ENCODE measurements at places on chromosomes 5 and 9. TPM values are rescaled to one million over a fixed set of nuclear protein-coding genes. Genes with fewer than 3 reads are reported as not detected.

Gene ST8SIA4
- 0.78 TPM for total RNA-seq

Gene PCDHB15
- not detected for total RNA-seq

Gene RABEPK
- total RNA-seq, result 36.9 TPM

Gene CCNB1
- total RNA-seq, result 156 TPM

Gene NTRK2
- under 0.01 TPM for total RNA-seq

Gene DAPK1
- total RNA-seq, result 5.1 TPM

Gene PCA3
- under 0.01 TPM for total RNA-seq

Gene ANKDD1B
- total RNA-seq, result 0.37 TPM

Gene INSYN2B
- 6.6 TPM for total RNA-seq

Gene PTPN3
- total RNA-seq, result 0.98 TPM

Gene SLC2A6
- total RNA-seq, result 22.4 TPM

Gene ZNF658
- 3.7 TPM for total RNA-seq

Gene FGF1
- total RNA-seq, result 0.98 TPM

Gene PCDHA7
- total RNA-seq, result 0.37 TPM

Gene TAL2
- total RNA-seq, result not detected

Gene PCDHB14
- total RNA-seq, result 0.20 TPM

Gene TMEM174
- total RNA-seq, result not detected

Gene HEMGN
- not detected for total RNA-seq

Gene FBP2
- total RNA-seq, result under 0.01 TPM

Gene TPPP
- total RNA-seq, result not detected

Gene CERCAM
- total RNA-seq, result 55.1 TPM

Gene UBE2D2
- 50.7 TPM for total RNA-seq

Gene GPR151
- not detected for total RNA-seq

Gene SLC31A2
- total RNA-seq, result 22.8 TPM

Gene SLC36A3
- total RNA-seq, result not detected

Gene ASS1
- total RNA-seq, result 188 TPM

Gene IFNA13
- total RNA-seq, result not detected

Gene LCN9
- not detected for total RNA-seq

Gene PCDHA9
- total RNA-seq, result under 0.01 TPM

Gene INSL4
- total RNA-seq, result not detected

Gene PAPPA
- total RNA-seq, result 26.8 TPM

Gene RLN2
- not detected for total RNA-seq

Gene APBA1
- total RNA-seq, result 3.1 TPM

Gene DBH
- not detected for total RNA-seq

Gene AK8
- 0.73 TPM for total RNA-seq

Gene ORM2
- total RNA-seq, result not detected

Gene TLR4
- total RNA-seq, result 8.8 TPM

Gene PRLR
- 0.20 TPM for total RNA-seq

Gene PPIP5K2
- 57.7 TPM for total RNA-seq

Gene JAKMIP2
- 1.1 TPM for total RNA-seq

Gene IL13
- total RNA-seq, result under 0.01 TPM

Gene ENG
- total RNA-seq, result 31.6 TPM

Gene SLC4A9
- total RNA-seq, result not detected

Gene ADAMTSL1
- total RNA-seq, result 134 TPM

Gene HSPB3
- total RNA-seq, result not detected

Gene PLCXD3
- total RNA-seq, result 5.1 TPM

Gene PCDHGB7
- total RNA-seq, result 5.9 TPM

Gene SLC25A2
- 0.39 TPM for total RNA-seq

Gene GLRX
- 112 TPM for total RNA-seq

Gene CDK5RAP2
- 29.0 TPM for total RNA-seq

Gene GMCL2
- not detected for total RNA-seq

Gene EQTN
- total RNA-seq, result not detected
